ENCODE measurements at places on chromosomes 12 and 14.
A peak's percentile ranks its signal among the peaks of the same experiment; 100 is the strongest.

- DNase-seq, result no peak
These were observed 5.3 kb upstream of the GRIP1 start for GRCh38 chr12:66684222-66684621.

DNA sequence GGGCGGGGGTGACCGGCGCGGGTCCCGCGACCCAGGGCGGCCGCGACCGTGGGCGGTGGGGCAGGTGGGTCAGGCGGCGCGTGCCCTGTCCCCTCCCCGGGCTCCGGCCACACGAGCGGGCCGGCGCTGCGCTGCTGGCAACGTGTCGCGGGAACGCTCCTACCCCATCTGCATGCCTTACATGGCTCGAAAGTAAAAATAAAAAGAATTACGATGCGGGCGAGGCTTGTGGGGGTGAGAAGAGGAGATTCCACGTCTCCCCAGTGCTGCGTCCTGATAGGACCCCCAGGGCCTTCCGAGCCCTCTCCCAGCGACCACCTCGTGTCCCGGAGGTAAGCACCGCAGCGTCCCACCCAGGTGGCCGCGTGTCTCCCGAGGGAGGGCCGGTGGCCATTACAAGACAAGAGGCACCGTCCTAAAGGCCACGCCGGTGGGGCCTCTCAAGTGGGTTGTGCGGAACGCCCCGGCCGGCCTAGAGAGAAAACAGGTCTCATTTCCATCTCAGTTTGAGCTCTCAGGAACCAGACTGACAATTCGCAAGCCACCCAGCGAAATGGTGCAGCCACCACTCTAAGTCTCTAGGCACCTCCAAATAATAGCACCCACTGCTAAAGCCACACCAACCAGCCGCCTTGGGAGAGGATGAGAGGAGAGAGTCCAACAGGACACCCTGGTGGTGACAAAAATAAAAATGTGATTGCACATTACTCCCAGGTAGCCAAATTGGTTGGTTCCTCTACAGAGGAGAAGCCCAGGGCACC is 612 bp upstream of the FOXN3 start:
- DNase-seq, result peak; percentile 38

DNA sequence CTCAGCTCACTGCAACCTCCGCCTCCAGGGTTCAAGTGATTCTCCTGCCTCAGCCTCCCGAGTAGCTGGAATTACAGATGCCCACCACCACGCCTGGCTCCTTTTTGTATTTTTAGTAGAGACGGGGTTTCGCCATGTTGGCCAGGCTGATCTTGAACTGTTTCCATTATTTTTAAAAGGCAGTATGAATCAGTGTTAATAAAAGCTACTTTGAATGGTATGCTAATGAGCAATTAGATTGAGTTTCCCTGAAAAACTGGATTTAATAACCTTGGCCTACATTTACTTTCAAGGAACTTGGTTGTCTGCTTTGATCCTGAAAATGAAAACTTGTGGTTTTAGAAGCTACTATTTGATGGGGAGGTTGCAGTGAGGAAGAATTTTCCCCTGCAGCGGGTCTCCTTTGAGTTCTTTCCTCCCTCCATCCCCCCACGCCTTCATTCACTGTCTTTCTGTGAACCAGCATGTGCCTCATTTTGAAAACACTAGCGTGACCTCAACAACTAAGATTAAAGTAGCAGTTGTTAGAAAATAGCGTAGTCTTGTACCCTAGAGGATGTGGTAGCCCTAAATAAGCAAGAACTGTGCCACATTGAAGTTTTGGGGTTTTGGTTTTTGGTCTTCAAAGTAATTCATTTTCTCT is 17.8 kb upstream of the RPS6KA5 start:
- DNase-seq, result no peak

- no peak for DNase-seq
These were observed 24.4 kb upstream of the BDKRB1 start for GRCh38 chr14:96231526-96232130.

- DNase-seq, result no peak
These were observed 215.4 kb downstream of the SLC41A2 start for GRCh38 chr12:104742551-104743201.

DNA sequence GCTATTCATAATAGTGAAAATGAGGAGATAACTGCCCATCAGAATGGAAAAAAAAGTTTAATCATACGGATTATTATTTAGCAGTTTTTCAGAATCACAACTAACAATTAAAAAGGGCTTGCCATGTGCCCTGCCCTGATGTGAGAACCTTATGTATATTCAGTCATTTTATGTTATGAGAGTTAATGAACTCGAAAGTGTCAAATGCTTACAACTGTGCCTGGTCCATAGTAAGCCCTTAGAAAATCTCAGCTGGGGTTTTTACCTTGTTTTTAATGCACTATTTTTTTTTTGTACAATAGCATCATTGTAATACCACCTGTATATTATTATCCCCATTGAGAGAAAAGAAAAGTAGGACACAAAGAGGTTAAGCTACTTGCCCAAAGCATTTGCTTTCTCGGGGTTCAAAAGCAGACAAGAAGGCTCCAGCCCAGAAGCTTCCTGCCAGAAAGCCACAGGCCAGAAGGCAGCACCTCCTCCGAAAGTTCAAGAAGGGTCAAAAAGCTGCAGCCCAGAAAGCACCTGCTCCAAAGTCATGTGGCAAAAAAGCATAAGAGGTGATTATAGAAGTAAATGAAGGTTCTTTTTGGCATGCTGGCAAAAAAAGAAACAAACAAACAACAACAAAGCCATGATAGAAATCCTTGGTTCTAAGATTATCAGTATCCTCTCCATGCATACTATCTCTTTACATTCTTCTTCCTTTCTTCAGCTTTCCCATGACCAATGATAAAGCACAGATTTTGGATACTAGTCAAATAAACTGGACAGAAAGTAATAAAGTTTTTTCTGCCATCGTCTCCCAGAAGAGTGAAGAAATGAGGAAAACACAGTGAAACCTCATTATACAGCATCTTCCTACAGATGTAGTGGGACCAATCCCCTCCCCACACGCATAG is 59.1 kb upstream of the NAP1L1 start:
- DNase-seq, result no peak

GRCh38 chr14:86935241-86935885 is 1057.6 kb downstream of the GALC start:
- no peak for DNase-seq

GRCh38 chr14:24171422-24172260 is at the start of gene REC8:
Gene REC8, plus strand, starts transcription at chr14:24172080. Its CDS starts 473 bp downstream, at chr14:24172553.
- peak; percentile 94 for DNase-seq

- DNase-seq, result no peak
These were observed 44.3 kb downstream of the CCDC92 start for GRCh38 chr12:123928274-123928865.

- DNase-seq, result no peak
These were observed 23.3 kb downstream of the CHGA start for GRCh38 chr14:92945959-92946846.

GRCh38 chr14:77782202-77782601 is 17.7 kb upstream of the ADCK1 start:
- DNase-seq, result no peak

DNA sequence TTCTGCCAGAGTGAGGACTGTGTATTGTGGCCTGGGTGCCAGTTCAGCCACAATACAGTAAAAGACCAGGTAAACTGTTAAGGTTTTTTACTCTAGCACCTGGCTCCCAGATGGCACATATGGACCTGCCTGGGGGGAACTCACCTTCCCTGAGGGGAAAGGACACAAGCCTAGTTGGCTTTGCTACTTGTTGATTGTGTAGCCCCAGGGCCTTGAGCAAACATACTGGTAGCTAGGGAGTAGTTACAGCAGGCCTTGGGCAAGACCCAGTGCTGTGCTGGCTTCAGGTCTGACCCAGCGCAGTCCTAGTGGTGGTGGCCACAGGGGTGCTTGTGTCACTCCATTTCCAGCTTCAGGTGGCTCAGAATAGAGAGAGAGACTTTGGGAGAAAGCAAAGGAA is 216.4 kb downstream of the KLHL28 start:
- no peak for DNase-seq

DNA sequence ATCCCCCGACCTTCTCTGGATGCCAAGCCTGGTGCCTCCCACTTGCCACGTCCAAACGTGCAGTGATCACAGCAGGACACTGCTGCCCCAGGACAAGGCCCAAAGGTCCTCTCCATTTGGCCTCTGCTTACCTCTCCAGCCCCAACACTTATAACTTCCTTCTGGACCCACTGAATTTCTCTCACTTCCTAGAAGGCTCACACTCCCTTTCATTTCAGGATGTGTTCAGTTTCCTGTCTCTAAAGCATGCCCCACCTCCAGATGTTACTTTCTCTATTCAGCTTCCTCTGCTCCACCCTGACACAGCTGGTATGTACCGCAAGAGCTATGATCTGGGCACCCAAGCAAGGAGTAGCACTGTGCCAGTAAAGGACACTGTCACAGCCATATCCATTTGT is 33.0 kb downstream of the CDKL1 start:
- no peak for DNase-seq

DNA sequence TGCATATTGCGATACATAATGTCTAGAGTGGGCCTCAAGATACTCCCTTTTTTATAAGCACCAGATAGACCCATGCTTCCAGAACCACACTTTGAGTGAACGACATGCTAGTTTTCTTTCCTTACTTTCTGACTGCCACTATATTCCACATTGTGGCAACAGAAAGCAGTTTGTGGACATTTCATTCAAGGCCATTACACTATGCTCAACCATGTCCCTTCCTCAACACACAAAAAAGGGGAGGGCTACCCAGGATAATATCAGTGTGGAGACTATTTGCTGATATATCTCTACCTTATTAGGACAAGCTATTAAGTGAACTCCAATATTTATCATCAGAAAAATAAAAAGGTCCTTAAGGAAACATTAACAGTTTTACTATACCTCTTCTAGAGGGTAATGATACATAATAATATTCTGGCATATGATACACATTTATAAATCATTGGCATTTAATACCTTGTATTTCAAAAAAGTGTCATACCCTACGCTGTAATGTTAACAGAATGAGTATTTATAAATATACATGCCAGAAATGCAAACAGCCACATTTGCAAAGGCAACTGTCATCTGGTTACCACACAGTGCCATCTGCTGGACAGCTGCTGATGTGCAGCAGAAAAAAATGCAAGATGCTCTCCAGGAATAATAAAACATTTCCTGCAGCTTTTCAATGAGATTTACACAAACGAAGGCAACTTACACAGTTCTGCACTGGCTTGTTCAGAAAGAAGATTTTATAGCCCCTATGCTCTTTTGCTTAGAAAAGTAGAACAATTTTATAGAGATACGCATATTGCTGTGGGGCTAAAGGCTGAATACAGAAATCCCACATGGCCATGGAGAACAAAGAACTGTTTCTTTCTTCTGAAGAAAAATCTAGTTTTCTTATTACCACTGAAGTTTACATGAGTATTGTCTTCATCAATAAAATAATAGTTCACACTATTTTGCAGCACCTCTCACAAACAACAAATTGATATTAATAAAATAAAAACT is 182.2 kb upstream of the GRIP1 start:
- DNase-seq, result peak; percentile 68

- DNase-seq, result no peak
These were observed 31.7 kb downstream of the DHRS7 start for GRCh38 chr14:60133487-60133886.

DNA sequence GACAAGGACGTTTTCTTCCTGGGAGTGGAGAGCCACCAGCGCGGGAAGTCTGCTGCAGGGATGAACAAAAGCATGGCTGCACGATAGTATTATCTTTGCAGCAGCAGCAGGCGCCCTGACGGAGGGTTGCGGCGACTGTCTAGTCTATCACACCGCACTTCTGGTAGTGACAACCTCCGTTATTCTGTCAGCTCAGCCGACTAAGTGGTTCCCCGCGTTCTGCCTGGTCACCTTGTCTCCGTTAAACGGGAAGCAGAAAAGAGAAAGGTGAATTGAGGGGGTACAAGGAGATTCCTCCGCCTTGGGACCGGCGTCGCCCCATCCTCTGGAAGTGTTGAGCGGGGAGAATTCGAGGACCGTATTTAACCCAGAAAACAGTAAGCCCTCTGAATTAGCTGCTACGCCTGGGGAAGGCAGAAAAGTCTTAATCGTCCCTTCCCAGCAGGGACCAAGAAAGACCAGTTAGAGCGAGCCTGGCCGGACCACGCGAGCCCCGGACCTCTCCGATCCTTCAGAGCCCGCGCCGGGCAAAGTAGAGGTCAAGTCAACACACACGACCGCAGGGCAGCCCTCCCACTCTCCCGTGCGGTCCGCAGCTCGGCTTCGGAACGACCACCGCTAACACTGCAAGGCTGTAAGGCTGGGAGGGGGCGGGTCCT is 536 bp upstream of the DAAM1 start:
- DNase-seq, result peak; percentile 39

GRCh38 chr14:25111061-25111601 is 61.2 kb upstream of the STXBP6 start:
- no peak for DNase-seq

GRCh38 chr14:52850451-52850909 is 59.1 kb upstream of the GNPNAT1 start:
- no peak for DNase-seq

GRCh38 chr12:6551063-6551461 is 4.8 kb downstream of the IFFO1 start:
- no peak for DNase-seq

DNA sequence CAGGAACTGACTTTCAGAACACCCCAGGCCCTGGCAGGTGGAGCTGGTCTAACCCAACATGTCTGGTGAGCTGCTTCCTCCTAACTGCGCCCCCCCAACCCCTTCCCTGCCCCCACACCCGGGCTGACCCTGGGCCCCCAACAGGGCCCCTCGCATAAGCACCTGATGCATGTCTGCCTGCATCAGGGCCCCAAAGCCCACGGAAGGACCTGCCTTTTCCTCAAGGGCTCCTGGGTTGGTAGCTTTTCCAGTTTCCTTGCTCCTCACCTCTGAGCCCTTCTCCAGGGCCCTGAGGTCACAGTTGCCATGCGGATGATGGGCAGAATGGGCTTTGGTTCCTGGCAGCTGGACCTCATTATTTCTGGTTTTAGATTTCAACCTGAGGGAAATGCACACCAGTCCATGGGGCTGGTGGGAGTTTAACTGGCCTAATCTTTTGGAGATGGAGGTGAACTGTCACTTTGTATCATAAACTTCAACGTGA is 18.5 kb downstream of the TESC start:
- DNase-seq, result no peak

GRCh38 chr12:76255692-76256091 is 92.5 kb downstream of the BBS10 start:
- DNase-seq, result no peak

GRCh38 chr12:80293347-80293746 is 150.7 kb upstream of the PTPRQ start:
- DNase-seq, result no peak
